SJSA1 (cell line): ENCODE measurements at places on chromosomes 7 and 10. TPM values are rescaled to one million over a fixed set of nuclear protein-coding genes. Genes with fewer than 3 reads are reported as not detected.

DNA sequence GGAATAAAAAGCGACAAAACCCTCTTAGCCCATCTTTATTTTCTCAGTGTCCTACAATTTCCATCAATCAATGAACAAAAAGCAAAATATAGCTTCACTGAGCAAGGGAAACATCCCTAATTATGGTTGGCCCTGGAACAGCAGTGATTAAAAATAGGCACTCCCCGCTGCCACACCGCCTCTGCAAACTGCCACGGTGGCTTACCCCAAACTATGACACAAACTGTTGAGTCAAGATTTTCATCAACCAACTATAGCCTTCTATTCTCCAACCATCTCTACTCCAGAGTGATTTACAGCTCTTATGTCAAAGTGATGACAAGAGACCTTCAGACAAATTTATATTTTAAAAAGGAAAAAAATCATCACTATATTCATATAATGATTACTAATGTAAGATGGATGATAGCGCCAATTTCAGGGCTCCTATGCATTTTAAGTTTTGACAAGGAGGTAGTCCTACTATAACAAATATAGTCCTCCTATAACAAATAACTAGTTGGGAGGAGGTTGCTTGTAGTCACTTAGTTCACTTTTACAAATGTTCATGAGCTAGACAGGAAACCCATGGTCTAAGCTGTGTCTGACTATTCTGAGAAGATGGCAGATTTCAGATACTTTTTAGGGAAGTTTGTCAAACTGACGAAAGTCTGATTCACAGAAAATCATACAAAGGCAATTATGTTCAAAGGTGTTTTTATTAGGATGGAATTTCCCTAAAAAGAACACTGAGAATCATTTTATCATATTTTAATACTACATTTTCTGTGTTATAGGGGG, 26.3 kb downstream of the DENND11 start:
- H3K36me3 ChIP-seq = peaks cover 3% of the 10 kb centered on the region; the same call in 1 of the 2 replicates
- no peak overlapping the region for H3K27ac ChIP-seq
- H3K4me3 ChIP-seq = no peak overlapping the region

GRCh38 chr10:15419279-15419874, 48.3 kb upstream of the FAM171A1 start:
- H3K36me3 ChIP-seq = no peaks in the 10 kb centered on the region
- no peaks in the 10 kb centered on the region for H3K27me3 ChIP-seq
- H3K4me3 ChIP-seq = no peak overlapping the region
- DNase-seq = no peak
- H3K4me1 ChIP-seq = no peaks in the 10 kb centered on the region
- no peak overlapping the region for H3K27ac ChIP-seq

DNA sequence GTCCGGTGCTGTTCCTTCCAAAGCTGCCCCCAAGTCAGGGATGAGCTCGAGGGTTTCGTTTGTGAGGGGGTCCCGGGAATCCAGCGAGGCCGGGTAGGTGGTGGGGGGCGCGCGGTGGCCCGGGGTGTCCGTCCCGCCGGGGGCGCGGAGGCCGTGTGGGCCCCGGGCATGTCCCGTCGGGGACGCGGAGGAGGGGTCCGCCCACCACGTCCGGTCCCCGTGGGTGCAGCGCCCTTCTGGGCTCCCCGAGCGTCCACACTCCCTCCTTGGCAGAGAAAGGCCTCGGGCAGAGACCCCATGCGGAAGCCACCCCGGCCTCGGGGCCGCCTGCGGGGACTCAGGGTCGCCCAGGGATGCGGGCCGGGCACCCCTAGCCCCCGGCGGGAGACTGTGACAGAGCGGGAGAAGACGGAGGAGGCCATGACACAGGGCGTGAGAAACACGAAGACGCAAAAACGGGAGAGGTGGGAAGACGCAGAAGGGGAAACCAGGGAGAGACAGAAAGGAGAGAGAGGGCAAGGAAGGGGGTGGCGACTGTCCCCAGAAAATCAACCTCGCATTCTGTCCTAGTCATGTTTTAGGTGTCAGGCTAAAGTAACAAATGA, 640 bp upstream of the ZNF425 start:
- H3K36me3 ChIP-seq = peaks cover 25% of the 10 kb centered on the region
- H3K4me1 ChIP-seq = peaks cover 10% of the 10 kb centered on the region

GRCh38 chr10:13632884-13633440, 46.2 kb downstream of the PRPF18 start:
- no peak overlapping the region for H3K27ac ChIP-seq
- no peaks in the 10 kb centered on the region for H3K4me1 ChIP-seq
- no peak overlapping the region for H3K4me3 ChIP-seq
- DNase-seq = no peak
- peaks cover 24% of the 10 kb centered on the region for H3K36me3 ChIP-seq

DNA sequence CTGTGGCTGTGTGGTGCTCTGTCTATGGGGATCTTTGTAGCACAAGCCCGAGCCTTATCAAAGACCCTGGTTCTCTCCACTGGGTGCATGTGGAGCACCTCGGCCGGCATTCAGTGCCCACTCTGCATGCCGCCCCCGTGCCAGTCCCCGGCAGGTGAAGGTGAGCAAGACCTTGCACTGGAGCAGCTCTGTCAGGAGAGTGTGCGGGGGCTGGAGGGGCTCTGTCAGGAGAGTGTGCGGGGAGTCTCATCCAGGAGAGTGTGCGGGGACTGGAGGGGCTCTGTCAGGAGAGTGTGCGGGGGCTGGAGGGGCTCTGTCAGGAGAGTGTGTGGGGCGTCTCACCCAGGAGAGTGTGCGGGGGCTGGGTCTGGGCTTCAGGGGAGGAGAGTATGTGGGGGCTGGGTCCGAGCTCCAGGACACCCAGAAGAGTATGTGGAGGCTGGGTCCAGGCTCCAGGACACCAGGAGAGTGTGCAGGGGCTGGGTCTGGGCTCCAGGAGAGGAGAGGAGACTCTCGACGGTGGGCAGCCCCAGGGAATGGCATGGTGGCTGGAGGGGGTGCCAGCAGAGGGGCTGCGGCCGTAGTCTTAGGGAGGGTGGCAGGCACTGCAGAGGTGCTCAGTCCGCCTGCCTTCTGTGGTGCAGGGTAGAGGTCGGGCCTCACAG, 40.8 kb downstream of the INPP5A start:
- no peak overlapping the region for H3K4me3 ChIP-seq
- no peaks in the 10 kb centered on the region for H3K36me3 ChIP-seq
- no peak for DNase-seq
- peaks cover 15% of the 10 kb centered on the region for H3K4me1 ChIP-seq
- no peak overlapping the region for H3K27ac ChIP-seq

- H3K4me1 ChIP-seq = no peaks in the 10 kb centered on the region; the same call in 1 of the 2 replicates
- H3K4me3 ChIP-seq = no peak overlapping the region
- no peaks in the 10 kb centered on the region for H3K36me3 ChIP-seq
- no peak overlapping the region for H3K27ac ChIP-seq
- H3K27me3 ChIP-seq = peaks cover 24% of the 10 kb centered on the region
- DNase-seq = peak; percentile 32
These were observed 98.2 kb upstream of the PRKCQ start for GRCh38 chr10:6678211-6678803.

GRCh38 chr7:43467406-43467805, 115.5 kb upstream of the STK17A start:
- H3K27me3 ChIP-seq = no peaks in the 10 kb centered on the region
- no peak overlapping the region for H3K4me3 ChIP-seq
- no peaks in the 10 kb centered on the region for H3K4me1 ChIP-seq
- H3K27ac ChIP-seq = no peak overlapping the region
- H3K36me3 ChIP-seq = no peaks in the 10 kb centered on the region

GRCh38 chr10:110774069-110775019, 97.4 kb upstream of the PDCD4 start:
- peaks cover 23% of the 10 kb centered on the region for H3K4me1 ChIP-seq
- peak overlapping the region; percentile 75 for H3K27ac ChIP-seq
- no peaks in the 10 kb centered on the region for H3K27me3 ChIP-seq

DNA sequence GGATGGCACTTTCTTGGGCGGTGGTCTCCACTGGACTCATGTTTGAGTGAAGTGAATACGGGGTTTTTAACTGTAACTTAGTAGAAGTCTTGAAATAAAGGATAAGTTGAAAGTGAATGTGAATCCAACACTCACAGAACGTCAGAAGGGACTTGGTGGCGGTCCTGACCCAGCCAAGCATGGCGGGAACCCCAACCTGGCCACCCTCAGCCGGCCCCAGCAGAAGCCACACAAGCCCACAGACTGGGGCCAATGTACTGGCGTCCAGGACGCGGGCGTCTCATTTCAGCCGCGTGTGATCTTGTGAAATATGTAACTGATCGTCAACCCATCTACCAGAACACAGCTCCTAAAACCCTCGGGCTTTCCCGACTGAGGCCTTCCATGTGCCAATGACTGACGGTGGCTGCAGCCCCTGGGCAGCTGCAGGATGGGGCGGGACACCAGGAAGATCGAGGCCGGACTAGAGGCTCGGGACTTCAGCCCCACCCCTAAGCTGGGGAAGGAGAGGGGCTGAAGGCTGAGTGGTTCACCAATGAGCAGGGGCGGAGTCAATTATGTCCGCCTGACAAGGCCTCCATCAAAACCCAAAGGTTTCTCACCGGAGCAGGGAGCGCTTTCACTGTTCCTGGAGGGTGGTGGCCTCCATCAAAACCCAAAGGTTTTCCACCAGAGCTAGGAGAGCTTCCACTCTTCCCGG, 161.5 kb downstream of the MAD1L1 start:
- no peaks in the 10 kb centered on the region for H3K27me3 ChIP-seq
- no peak overlapping the region for H3K27ac ChIP-seq
- no peak overlapping the region for H3K4me3 ChIP-seq
- H3K36me3 ChIP-seq = no peaks in the 10 kb centered on the region; the same call in 1 of the 2 replicates
- H3K4me1 ChIP-seq = no peaks in the 10 kb centered on the region
- no peak for DNase-seq

- no peaks in the 10 kb centered on the region for H3K27me3 ChIP-seq
- no peak for DNase-seq
- H3K36me3 ChIP-seq = peaks cover 21% of the 10 kb centered on the region
These were observed 940 bp downstream of the NSMCE4A start for GRCh38 chr10:121974019-121974534.

GRCh38 chr7:117021986-117022385, 68.7 kb downstream of the ST7 start:
- H3K27me3 ChIP-seq = no peaks in the 10 kb centered on the region
- no peak for DNase-seq
- no peaks in the 10 kb centered on the region for H3K36me3 ChIP-seq

- no peak overlapping the region for H3K27ac ChIP-seq
- H3K27me3 ChIP-seq = peaks cover 3% of the 10 kb centered on the region; the same call in 1 of the 2 replicates
- DNase-seq = no peak
- H3K4me3 ChIP-seq = no peak overlapping the region
- H3K36me3 ChIP-seq = no peaks in the 10 kb centered on the region
These were observed 20.6 kb downstream of the HYAL4 start for GRCh38 chr7:123865517-123866117.

DNA sequence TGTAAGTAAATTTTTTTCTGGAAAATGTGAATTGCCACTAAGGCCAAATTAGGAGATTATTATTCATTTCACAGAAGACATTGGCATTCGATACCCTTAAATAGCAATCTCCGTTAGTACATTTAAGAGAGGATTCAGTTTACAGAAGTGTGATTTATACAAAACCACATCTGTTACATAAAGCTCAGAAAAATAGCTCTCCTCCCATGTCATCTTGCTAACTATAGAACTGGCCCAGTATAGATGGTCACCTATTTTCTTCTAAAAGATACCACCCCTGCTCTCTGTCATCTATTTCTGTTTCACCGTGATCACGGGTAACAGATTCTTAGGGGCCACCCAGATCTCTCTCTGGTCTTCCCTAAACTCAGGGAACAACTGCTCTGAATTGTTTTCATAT, 119.1 kb downstream of the HIP1 start:
- no peak overlapping the region for H3K27ac ChIP-seq
- peaks cover 2% of the 10 kb centered on the region for H3K36me3 ChIP-seq
- H3K4me3 ChIP-seq = no peak overlapping the region
- H3K27me3 ChIP-seq = no peaks in the 10 kb centered on the region

- H3K4me1 ChIP-seq = peaks cover 8% of the 10 kb centered on the region
- no peak overlapping the region for H3K27ac ChIP-seq
- DNase-seq = no peak
- no peaks in the 10 kb centered on the region for H3K27me3 ChIP-seq
- no peaks in the 10 kb centered on the region for H3K36me3 ChIP-seq
- no peak overlapping the region for H3K4me3 ChIP-seq
These were observed 60.4 kb downstream of the CHST3 start for GRCh38 chr10:72024596-72024995.

GRCh38 chr7:139842401-139843210, 13.5 kb downstream of the TBXAS1 start:
- H3K36me3 ChIP-seq = no peaks in the 10 kb centered on the region
- no peak overlapping the region for H3K27ac ChIP-seq
- no peaks in the 10 kb centered on the region for H3K27me3 ChIP-seq
- H3K4me1 ChIP-seq = no peaks in the 10 kb centered on the region

DNA sequence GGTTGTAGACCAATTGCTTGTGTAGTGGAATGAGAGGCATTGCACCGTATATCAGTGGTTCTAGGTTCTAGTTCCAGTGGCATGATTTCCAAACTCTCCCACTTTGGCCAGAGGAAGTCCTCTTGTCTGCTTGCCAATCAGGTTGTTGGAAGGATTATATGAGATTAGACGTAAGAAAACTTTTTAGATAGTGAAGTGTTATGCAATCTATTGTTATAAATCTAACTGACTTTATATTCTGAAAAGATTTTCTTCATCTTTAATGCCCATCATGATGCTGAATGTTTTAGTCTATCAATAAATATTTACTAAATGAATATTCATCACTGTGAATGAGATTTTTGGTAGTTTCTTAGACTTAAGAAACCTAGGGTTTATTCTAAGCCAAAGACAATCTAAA, 152.6 kb downstream of the TFPI2 start:
- H3K27me3 ChIP-seq = no peaks in the 10 kb centered on the region; the same call in 1 of the 2 replicates
- no peak overlapping the region for H3K4me3 ChIP-seq
- DNase-seq = no peak
- H3K36me3 ChIP-seq = no peaks in the 10 kb centered on the region
- H3K27ac ChIP-seq = no peak overlapping the region

- 0 out of 2 replicates have a peak, but pooled peaks cover 4% of the 10 kb centered on the region for H3K36me3 ChIP-seq
- H3K4me1 ChIP-seq = peaks cover 7% of the 10 kb centered on the region
- no peak overlapping the region for H3K27ac ChIP-seq
These were observed 77.5 kb upstream of the GTF2I start for GRCh38 chr7:74579800-74580685.

- no peaks in the 10 kb centered on the region for H3K36me3 ChIP-seq
- no peak overlapping the region for H3K4me3 ChIP-seq
- no peaks in the 10 kb centered on the region for H3K4me1 ChIP-seq
These were observed 676.3 kb upstream of the STEAP1 start for GRCh38 chr7:89477991-89478390.

- DNase-seq = no peak
- no peaks in the 10 kb centered on the region for H3K36me3 ChIP-seq
- H3K4me1 ChIP-seq = no peaks in the 10 kb centered on the region
- no peaks in the 10 kb centered on the region for H3K27me3 ChIP-seq
These were observed 120.0 kb downstream of the MALRD1 start for GRCh38 chr10:19168584-19168983.

DNA sequence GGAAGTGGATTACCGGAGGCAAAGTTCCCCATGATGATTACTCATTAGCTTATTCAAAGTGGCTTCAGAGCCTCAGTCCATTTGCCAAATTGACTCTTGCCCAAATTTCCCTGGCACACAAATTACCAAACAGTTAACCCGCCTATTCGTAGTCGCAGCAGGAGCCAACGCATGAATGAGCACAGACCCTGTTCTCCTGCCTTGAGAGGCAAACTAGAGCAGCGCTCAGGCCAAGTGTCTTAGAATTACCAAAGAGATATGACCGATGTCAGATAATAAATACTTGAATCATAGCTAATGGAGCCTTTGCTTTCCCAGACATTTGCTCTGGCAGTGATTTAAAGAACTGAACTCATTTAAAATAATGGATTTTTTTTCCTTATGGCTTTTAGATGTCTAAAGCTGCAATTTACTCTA, 64.9 kb downstream of the CTTNBP2 start:
- H3K27ac ChIP-seq = no peak overlapping the region
- H3K36me3 ChIP-seq = no peaks in the 10 kb centered on the region
- DNase-seq = no peak
- H3K27me3 ChIP-seq = 0 out of 2 replicates have a peak, but pooled peaks cover 8% of the 10 kb centered on the region

Gene LBX1
- total RNA-seq = not detected in 2 replicates

Gene EBLN1
- not detected in 2 replicates for total RNA-seq

Gene AKR1E2
- total RNA-seq = 17.0 and 24.5 TPM in 2 replicates

Gene DLX6
- total RNA-seq = 1.8 and 3.3 TPM in 2 replicates

Gene KIAA1549
- total RNA-seq = 0.75 and 0.95 TPM in 2 replicates
